Suprapubic skin (tissue), 4 donors: ENCODE measurements at places on chromosomes 6 and 20. TPM values are rescaled to one million over a fixed set of nuclear protein-coding genes. Genes with fewer than 3 reads are reported as not detected.
A peak's percentile ranks its signal among the peaks of the same experiment; 100 is the strongest.

The FBXL4 gene
- 26.7 TPM for total RNA-seq

DNA sequence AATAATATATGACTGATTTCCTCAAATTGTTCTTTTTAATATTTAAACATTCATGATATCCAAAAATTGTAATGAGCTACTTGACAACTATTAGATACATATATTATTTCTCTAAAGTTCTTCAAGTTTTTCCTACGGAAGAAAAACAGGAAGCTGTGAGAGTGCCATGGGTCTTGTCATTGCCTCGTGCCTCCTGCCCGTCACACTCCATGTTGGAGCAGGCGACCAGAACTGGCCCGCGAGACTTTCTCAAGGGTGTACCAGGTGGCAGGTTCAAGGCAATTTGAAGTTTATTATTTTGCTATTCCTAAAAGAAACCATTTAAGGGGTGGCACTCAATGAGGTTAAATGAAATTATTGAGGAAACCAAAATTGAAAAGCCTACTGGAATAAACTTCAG lies 337.2 kb downstream of the HACE1 start:
- no peaks in the 10 kb centered on the region for H3K27me3 ChIP-seq
- no peak for DNase-seq
- H3K4me1 ChIP-seq, result peaks cover 6% of the 10 kb centered on the region
- no peak overlapping the region for H3K27ac ChIP-seq

DNA sequence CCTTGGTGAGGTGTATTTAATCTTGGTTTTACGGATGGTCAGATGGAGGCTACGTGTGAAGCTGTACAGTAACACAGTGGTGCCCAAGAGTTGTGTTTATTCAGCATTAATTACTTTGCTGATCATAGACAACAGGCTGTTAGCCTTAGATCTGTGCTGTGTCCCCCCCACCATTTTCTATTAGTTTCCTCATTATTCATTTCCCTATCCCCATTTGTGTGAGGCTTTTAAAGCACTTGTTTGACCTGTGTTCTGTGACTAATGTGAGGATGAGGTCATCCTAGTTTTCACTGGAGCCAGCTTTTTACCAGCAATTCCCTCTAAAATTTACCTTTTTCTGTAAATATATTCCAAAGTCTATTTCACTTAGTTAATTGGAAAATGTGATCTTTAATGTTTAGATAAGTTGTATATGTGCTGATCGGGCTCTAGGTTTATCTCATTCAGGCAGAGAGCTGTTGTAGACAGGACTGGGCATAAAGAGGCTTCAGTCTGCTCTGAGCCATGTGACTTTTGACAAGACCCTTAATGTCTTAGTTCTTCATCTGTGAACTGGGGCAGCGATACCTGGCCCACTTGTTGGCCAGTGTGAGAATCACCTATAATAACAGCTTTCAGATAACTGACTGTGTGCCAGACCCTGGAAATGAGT lies 8.4 kb downstream of the MAPRE1 start:
- no peak overlapping the region for H3K27ac ChIP-seq
- no peak overlapping the region for H3K4me3 ChIP-seq
- no peaks in the 10 kb centered on the region for H3K27me3 ChIP-seq
- H3K4me1 ChIP-seq, result peaks cover 37% of the 10 kb centered on the region

GRCh38 chr6:73798592-73798991 lies 102.6 kb downstream of the CD109 start:
- no peaks in the 10 kb centered on the region for H3K27me3 ChIP-seq
- DNase-seq, result peak; percentile 70
- H3K4me3 ChIP-seq, result no peak overlapping the region
- H3K36me3 ChIP-seq, result peaks cover 7% of the 10 kb centered on the region

GRCh38 chr6:37429352-37429750 lies 3.7 kb upstream of the CMTR1 start:
- DNase-seq, result no peak
- no peaks in the 10 kb centered on the region for H3K36me3 ChIP-seq
- H3K4me1 ChIP-seq, result peaks cover 13% of the 10 kb centered on the region
- no peaks in the 10 kb centered on the region for H3K27me3 ChIP-seq
- no peak overlapping the region for H3K27ac ChIP-seq
- no peak overlapping the region for H3K4me3 ChIP-seq

DNA sequence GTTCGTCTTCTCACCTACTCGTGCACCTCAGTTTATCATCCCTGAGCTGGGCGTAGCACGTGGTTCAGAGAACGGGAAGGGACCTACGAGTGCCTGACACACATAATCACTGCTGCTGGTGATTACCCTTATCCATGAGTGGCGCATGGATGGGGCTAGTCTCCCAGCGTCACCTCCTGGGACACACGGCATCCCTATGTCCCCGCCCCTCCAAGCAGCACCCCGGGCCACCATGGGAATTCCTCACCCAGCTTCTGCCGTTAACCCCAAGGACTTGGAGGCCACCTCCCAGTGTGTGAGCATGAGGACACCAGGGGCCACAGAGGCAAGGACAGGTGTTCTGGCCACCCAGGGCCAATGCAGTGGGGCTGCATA lies 9.8 kb downstream of the CHRNA4 start:
- H3K27me3 ChIP-seq, result peaks cover 57% of the 10 kb centered on the region
- no peak for DNase-seq
- H3K4me3 ChIP-seq, result no peak overlapping the region
- H3K4me1 ChIP-seq, result peaks cover 8% of the 10 kb centered on the region

GRCh38 chr6:163501439-163501838 lies 86.9 kb downstream of the QKI start:
- no peak for DNase-seq
- no peaks in the 10 kb centered on the region for H3K27me3 ChIP-seq
- H3K27ac ChIP-seq, result no peak overlapping the region
- no peak overlapping the region for H3K4me3 ChIP-seq

DNA sequence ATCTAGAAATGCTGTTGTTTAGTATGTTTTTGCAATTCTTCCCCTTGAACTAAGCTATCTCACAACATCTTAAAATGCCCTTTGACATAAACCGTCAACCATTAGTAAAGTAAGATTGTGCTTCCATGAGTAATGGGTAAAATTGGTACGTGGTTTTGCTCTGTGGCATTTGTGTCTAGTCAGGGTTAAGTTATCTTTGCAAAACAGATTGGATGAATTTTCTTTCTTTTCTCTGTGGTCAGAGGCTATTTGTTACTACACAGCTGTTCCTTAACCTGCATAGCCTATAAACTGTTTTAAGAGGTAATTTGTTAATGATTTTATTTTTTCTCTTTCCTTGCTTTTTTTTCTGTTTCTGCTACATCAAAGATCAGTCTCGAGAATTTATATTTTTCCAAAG lies 75.4 kb downstream of the RPP40 start:
- H3K4me3 ChIP-seq, result no peak overlapping the region
- no peaks in the 10 kb centered on the region for H3K27me3 ChIP-seq
- no peak for DNase-seq
- no peak overlapping the region for H3K27ac ChIP-seq

DNA sequence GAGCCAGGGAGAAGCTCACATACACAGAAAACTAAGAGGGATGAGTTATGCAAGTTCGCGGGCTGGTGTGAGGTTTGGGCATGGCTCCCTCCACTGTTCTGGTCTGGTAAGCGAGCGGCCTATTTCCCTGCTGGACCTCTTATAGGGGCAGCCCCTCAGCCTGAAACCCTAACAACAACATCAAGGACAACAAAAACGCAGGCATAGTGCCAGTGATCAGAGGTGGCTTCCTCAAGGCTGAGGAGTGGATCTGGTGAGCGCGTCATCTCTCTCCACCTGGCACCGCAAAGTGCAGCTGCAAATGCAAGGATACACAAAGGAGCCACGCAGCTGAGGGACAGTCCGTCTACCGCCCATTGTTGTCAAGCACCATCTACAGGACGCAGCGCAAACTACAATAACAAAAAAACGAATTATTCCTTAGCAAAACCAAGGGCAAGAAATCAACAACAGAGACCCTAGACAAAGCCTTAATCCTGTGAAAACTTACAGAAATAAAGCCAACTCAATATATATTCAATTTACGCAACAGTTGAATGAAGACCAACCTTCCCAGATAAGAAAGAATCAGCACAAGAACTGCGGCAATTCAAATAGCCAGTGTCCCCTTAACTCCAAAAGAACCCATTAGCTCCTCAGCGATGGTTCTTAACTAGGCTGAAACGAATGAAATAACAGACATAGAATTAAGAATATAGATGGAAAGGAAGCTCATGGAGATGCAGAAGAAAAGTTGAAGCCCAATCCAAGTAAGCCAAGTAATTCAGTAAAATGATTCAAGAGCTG lies 9.2 kb upstream of the DEFB110 start:
- no peak overlapping the region for H3K4me3 ChIP-seq
- DNase-seq, result no peak
- no peaks in the 10 kb centered on the region for H3K4me1 ChIP-seq
